ENCODE measurements at places on chromosomes 13 and 19. TPM values are rescaled to one million over a fixed set of nuclear protein-coding genes. Genes with fewer than 3 reads are reported as not detected.
A peak's percentile ranks its signal among the peaks of the same experiment; 100 is the strongest.

TPTE2 gene
- total RNA-seq: 0.14 TPM

CEACAM16 gene
- not detected for total RNA-seq

NPAS1 gene
- 1.5 TPM for total RNA-seq

ZNF665 gene
- total RNA-seq: 8.2 TPM

- H3K4me3 ChIP-seq: no peak overlapping the region
- peaks cover 2% of the 10 kb centered on the region for H3K4me1 ChIP-seq
- DNase-seq: no peak
- H3K27ac ChIP-seq: no peak overlapping the region
- H3K36me3 ChIP-seq: peaks cover 5% of the 10 kb centered on the region
Observed at GRCh38 chr19:53647792-53648191, 16.0 kb downstream of the DPRX start.

- H3K4me3 ChIP-seq: no peak overlapping the region
- no peaks in the 10 kb centered on the region for H3K27me3 ChIP-seq
- DNase-seq: no peak
- H3K36me3 ChIP-seq: no peaks in the 10 kb centered on the region
Observed at GRCh38 chr13:72692884-72693514, 34.4 kb downstream of the MZT1 start.

DNA sequence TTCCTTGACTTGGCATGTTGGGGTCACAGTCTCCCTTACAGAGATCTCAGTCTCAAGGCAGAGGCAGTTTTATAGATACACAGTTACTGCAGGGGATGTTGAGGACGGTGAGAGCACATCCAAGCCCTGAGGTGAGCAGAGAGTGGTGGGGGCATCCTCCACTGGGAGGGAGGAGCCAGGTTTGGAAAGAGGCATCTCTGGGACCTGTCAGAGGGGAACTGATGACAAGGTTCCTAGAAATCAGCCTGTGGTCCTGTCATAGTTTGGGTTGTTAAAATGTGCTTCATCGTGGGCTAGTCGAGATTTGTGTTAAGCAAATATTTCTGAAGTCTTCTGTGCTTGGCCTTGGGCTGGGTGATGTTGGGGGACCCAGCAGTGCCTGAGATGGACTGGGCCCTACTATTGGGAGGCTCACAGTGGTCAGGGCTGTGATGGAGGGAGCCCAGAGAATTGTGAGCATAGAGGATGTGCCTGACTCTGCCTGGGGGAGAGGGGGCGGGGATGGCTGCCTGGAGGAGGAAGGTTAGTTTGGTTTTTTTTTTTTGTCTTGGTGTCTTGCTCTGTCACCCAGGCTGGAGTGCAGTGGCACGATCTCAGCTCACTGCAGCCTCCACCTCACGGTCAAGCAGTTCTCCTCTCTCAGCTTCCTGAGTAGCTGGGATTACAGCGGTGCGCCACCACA lies 3.9 kb downstream of the SUPT5H start:
- peak overlapping the region; percentile 27 for H3K27ac ChIP-seq
- H3K4me1 ChIP-seq: peaks cover 31% of the 10 kb centered on the region
- H3K36me3 ChIP-seq: peaks cover 15% of the 10 kb centered on the region
- H3K4me3 ChIP-seq: peak overlapping the region; percentile 65

DNA sequence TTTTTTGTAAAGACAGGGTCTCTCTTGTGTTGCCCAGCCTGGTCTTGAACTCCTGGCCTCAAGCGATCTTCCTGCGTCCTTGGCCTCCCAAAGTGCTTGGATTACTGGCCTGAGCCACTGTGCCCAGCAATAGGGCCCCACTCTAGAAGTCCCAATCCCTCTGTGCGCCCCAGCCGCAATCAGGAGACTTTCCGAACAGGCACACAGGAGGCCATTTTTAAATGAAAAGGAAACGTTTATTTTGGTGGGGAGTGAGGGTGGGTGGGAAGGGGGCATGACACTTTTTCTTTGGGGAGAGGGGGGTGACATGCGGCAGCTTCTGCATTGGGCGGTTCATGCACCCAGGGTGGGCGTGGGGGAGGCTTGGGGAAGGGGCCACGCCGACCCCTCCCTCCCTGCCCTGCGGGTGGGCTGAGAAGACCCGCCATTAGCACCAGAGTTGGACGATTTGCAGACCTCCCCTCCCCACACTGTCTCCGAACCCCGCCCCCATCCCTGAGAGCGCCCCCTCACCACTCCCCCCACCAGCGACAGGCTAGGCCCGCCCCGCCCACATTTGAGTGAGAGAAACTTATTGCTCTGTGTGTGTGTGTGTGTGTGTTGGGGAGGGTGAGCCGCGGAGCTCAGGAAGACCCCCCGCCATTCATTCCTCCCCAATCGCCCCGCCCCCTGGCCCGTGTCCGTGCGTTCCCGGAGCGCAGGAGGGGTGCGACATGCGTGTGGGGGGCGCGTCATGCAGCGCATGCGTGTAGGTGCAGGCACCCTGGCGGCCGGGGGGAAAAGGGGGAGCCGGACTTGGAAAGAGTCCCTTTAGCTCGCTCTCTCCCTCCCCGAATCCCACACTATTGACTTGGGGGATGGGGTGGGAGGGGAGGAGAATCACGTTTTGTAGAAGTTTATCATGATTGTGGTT lies 17.2 kb downstream of the KCNC3 start:
- no peaks in the 10 kb centered on the region for H3K36me3 ChIP-seq
- peak overlapping the region; percentile 50 for H3K27ac ChIP-seq
- peak; percentile 52 for DNase-seq
- peak overlapping the region; percentile 70 for H3K4me3 ChIP-seq
- H3K4me1 ChIP-seq: peaks cover 20% of the 10 kb centered on the region
- peaks cover 86% of the 10 kb centered on the region for H3K27me3 ChIP-seq

DNA sequence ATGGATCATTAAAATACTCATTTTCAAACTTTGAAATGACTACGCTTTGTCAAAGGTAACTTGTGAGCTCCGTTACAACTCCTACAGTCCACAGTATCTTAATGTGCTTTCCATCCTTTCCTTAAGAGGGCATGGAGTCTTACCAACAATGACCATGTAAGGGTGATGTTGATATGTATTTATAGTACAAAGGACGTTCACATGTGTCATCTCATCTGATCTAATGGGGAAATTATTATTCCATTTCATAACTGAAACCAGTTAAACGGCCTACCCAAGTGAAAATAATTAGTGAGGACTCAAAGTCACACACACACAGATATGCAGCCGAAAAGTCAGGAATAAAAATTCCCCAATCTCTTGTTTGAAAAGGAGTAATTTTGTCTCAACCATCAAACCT lies 9.6 kb downstream of the USP12 start:
- H3K36me3 ChIP-seq: peaks cover 19% of the 10 kb centered on the region
- H3K27me3 ChIP-seq: no peaks in the 10 kb centered on the region
- no peak for DNase-seq
- no peak overlapping the region for H3K4me3 ChIP-seq

DNA sequence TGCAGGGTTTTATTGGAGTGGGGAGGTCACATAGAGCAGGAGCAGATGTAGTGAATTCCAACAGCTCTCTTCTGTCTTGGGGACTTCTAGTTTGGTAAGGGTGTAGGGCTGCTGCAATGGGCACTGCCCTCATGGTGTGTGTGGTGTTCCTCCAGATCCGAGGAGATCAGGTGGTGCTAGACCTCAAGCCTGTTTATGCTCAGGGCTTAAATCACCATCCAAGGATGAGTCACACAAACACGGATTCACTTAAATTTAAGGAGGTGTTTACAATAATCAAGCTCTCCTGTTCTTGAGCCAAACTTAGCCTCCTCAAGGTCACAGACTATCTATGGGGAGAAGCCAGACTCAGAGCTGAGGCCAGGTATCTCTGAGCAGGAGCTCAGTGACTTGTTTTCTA lies 23.0 kb downstream of the HS6ST3 start:
- no peak for DNase-seq
- no peak overlapping the region for H3K27ac ChIP-seq
- H3K4me3 ChIP-seq: no peak overlapping the region
- H3K36me3 ChIP-seq: no peaks in the 10 kb centered on the region

- H3K4me1 ChIP-seq: peaks cover 24% of the 10 kb centered on the region
- H3K27ac ChIP-seq: no peak overlapping the region
- H3K27me3 ChIP-seq: no peaks in the 10 kb centered on the region
- no peaks in the 10 kb centered on the region for H3K36me3 ChIP-seq
- H3K4me3 ChIP-seq: no peak overlapping the region
Observed at GRCh38 chr13:40983259-40983658, 35.9 kb downstream of the ELF1 start.

DNA sequence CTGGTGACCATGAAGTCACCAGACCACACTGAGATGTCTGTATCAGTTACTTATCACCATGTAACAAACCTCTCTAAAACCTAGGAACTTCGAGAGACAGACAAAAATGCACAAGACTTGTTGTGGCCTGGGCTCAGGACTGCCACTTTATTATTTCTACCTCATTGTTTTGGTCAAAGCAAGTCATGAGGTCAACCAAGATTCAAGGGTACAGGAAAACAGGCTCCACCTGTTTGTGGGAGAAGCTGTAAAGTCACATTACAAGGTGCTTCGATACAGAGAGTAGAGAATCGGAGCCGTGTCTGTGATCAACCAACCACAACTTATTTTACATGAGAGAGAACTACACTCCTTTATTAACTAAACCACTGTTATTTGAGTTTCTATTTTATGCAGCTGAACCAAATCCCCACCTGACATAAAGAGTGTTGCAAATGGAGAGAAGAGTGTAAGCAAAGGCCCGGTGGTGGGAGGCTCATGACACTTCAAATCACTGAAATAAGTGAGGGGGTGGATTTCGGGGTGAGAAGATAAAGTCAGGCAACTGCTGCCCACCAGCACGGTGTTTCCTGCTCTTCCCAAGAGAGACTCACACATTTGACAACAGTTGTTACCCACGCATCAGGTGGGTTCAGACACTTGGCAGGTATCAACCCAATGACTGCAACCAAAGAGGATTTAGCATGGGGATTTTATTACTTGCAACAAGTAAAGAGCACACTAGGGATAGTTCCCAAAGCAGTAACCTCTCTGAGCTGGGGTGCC lies 39.0 kb upstream of the IGSF23 start:
- H3K4me1 ChIP-seq: peaks cover 6% of the 10 kb centered on the region
- peaks cover 12% of the 10 kb centered on the region for H3K27me3 ChIP-seq
- H3K27ac ChIP-seq: no peak overlapping the region
- H3K4me3 ChIP-seq: no peak overlapping the region

DNA sequence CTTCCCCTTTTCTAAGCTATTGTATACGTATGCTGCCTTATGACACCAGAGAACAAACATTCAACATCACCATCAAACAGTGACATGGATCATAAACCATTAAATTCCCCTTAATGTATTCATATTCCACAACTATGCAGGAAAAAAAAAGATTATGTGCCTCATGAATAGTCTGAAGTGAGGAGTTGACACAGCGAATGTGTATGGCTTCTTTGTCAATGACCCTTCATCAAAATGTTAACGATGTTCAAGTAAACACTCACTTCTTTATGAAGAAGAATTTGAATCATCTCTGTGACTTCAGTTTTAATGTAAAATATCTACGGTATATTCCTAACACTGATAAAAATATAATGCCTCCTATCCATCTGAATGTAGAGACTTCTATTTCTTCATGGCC lies 44.6 kb downstream of the SMAD9 start:
- no peak overlapping the region for H3K4me3 ChIP-seq
- DNase-seq: no peak
- peaks cover 4% of the 10 kb centered on the region for H3K4me1 ChIP-seq
- no peak overlapping the region for H3K27ac ChIP-seq

- H3K4me1 ChIP-seq: peaks cover 43% of the 10 kb centered on the region
- peak overlapping the region; percentile 89 for H3K27ac ChIP-seq
- DNase-seq: no peak
- peak overlapping the region; percentile 96 for H3K4me3 ChIP-seq
- peaks cover 19% of the 10 kb centered on the region for H3K27me3 ChIP-seq
Observed at GRCh38 chr13:30463787-30464495, 1.8 kb downstream of the HMGB1 start.

Data from neural crest cell (in vitro differentiated cells).